ENCODE measurements at places on chromosomes 5 and 9.
A peak's percentile ranks its signal among the peaks of the same experiment; 100 is the strongest.

DNA sequence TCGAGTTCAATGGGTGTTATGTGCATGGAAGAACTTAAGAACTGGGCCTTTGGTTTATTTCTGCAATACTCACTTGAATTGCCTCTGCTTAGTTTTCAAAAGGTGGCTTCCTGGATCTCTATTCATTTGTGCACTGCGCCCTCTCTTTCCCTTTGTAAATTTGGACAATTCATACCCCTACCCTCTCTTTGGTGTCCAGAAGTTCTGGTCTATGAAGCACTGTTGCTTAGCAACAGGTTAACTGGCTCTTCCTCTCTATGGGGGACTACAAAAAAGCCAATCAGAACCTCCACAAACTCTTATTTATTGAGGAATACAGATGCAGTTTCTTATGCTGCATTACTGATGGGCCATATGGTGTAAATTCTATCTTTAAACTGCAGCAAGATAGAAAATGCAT is 13.5 kb upstream of the FAM120A start:
- DNase-seq: no peak

DNA sequence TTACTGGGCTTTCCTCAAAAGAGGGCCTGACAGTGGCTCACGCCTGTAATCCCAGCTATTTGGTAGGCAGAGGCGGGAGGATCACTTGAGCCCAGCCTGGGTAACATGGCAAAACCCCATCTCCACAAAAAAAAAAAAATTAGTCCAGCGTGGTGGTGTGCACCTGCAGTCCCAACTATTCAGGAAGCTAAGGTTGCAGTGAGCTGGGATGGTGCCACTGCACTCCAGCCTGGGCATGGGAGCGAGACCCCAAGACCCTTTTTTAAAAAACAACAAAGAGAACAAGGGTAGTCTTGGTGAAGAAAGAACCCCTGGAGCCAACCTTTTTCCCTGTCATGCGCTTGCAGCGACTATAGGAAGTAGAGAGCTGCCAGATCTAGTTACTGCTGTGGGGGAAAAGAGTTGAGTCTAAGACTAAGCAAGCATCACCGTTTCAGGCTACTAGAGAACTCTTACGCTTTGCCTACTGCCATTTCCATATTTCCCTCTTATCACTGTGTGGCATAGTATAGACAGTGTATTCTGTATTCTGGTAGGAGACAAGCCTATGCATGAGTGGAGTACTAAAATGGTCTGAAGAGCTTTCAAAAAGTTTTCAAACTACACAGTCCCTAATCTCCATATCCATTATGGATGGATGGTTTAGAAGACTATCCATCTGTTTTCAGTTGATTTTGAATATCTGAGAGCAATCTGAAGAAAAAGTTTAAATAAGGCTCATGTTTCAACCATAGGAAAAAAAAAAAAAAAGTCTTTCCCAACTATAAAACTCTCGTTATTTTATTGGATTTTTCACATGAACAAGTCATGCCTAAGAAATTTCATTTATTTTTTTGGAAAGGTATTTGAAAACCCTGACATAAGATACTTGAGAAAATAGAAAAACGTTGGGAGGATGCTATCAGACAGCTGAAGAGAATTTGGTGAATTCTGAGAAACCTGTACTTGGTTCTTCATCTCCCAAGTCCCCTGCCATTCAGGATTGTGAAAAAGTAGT is 2.6 kb downstream of the C9orf40 start:
- no peak for DNase-seq

DNA sequence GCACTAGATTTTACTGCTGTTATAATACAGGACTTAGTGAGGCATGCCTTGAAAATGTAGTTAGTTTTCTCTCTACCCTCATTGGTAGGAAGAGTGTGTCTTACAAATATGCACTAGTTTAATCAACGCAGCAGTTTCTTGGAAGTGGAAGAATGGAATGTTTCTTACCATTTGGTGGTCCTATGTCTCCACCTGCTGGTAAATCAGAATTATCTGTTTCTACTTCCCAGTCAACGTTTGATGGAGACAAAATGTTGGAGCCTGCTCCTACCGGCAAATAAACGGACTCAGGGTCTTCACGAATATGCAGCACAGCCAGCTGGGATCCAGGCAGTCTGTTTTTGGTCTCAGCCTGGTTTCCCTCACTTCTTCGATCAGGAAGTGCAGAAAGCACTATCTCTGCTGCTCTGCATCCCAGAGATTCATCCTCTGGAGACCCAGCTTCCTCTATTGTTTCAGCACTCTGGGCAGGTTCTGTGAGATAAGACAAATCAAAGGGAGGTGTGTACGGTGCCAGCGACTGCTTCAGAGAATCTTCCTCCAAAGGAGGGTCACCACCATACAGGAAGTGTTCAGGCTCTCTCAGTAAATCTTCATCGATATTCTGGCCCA is 59.5 kb upstream of the PCA3 start:
- DNase-seq: peak; percentile 60

GRCh38 chr5:53302529-53302928 is 177.9 kb upstream of the FST start:
- no peak for DNase-seq

- DNase-seq: no peak
Observed at GRCh38 chr5:112923148-112923917, 1.3 kb upstream of the REEP5 start.

Measured in SK-N-MC (cell line).